ENCODE measurements at places on chromosomes 12 and 14.

DNA sequence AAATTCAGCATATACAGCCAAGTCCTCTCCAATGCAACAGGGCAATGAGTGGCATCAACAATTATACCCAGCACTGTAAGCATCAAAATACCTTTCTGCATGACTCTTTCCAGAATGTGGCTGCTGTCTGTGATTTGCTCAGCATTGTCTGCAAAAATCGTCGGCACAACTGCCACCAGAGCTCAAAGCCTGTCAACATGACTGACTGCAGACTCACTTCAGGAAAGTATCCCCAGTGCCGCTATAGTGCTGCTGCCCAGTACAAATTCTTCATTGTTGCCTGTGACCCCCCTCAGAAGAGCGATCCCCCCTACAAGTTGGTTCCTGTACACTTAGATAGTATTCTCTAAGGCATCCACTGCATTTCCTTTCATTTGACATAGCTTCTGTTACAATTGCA, 735 bp downstream of the RNASE6 start:
- DNase-seq: no peak

DNA sequence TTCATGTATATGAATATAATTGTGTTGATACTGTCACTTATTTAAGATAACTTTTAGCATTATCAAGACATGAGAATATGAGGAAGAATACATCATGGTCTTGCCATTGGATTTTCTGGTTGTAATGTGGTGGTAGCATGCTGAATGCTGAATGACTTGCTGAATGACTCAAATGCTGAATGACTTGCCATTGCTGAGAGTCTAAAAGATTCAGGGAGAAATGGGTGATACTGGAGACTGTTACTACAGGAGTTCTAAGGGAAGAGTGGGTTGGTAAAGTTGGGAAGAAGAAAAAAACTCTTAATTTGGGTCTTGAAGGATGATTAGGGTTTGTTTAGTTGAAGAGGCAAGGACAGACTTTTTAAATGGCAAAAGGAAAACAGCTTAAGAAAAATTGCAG, 72.1 kb upstream of the MANSC4 start:
- DNase-seq: no peak

DNA sequence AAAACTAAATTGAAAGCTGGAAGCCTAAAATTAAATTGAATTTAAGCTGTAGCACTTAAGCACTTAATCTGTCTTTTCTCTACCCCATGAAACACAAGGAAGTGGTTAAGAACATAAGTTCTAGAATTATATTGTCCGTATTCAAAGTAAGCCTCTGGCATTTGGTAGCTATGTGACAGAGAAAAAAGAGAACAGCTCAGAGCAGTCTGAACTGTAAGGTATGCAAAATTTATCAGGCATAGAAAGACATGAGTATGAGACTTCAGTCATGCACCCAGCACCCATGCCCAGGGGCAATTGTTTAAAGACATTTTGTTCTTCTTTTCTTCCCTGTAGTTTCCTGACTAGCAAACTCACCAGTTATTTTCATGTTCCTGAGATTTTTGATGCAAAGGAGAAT, 116.7 kb downstream of the KCNMB4 start:
- DNase-seq: no peak

- no peak for DNase-seq
Measured at GRCh38 chr14:43116341-43116740, 1390.7 kb downstream of the FSCB start.

GRCh38 chr12:67617629-67618028, 30.9 kb upstream of the DYRK2 start:
- DNase-seq: no peak

- no peak for DNase-seq
Measured at GRCh38 chr14:86540636-86541247, 1010.8 kb downstream of the FLRT2 start.

DNA sequence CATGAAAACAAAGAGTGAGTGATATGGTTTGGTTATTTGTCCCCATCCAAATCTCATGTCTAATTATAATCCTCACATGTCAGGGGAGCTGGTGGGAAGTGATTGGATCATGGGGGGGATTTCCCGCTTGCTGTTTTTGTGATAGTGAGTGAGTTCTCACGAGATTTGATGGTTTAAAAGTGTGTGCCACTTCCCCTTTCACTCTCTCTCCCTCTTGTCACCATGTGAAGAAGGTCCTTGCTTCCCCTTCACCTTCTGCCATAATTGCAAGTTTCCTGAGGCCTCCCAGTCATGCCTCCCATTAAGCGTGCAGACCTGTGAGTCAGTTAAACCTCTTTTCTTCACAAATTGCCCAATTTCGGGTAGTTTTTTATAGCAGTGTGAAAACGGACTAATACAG, 2.1 kb upstream of the ATXN7L3B start:
- peak; percentile 84 for DNase-seq

GRCh38 chr14:81594012-81594411, 60.4 kb upstream of the SEL1L start:
- DNase-seq: no peak

- no peak for DNase-seq
Measured at GRCh38 chr12:99201906-99202645, 445.5 kb upstream of the GARIN6 start.

DNA sequence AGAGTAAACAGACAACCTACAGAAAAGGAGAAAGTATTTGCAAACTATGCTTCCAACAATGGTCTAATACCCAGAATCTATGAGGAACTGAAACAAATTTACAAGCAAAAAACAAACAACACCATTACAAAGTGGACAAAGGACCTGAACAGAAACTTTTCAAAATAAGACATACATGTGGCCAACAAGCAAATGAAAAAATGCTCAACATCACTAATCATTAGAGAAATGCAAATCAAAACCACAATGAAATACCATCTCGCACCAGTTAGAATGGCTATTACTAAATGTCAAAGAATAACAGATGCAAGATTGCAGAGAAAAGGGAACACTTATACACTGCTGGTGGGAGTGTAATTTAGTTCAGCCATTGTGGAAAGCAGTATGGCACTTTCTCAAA, 125.8 kb downstream of the C12orf42 start:
- DNase-seq: no peak
